ENCODE measurements at places on chromosomes 6 and 20.

DNA sequence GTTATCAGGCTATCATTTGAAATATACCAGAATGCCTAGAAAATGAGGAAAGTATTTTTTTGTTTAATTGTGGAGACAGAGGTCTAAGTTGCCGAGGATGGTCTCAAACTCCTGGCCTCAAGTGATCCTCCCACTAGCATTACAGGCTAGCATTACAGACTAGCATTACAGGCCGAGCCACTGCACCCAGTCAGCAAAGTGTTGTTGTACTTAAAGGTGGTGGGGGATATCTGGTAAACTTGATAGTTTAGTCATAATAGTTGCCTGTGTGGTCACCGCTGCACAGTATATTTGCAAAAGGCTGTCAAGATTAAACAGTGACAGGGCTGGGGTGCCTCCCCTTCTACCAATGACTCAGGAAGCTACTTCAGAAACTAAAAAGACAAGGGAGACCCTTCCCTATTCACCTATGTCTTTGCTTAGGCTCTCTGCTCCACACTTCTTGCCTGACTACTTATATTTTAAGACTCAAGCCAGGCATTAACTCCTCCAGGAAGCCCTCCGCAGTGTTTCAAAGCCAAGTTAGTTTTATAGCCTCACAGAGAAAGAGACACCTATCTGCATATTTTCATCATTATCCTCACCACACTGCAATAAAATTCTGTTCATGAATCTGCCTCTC lies 3.1 kb upstream of the AKIRIN2 start:
- DNase-seq, result no peak

DNA sequence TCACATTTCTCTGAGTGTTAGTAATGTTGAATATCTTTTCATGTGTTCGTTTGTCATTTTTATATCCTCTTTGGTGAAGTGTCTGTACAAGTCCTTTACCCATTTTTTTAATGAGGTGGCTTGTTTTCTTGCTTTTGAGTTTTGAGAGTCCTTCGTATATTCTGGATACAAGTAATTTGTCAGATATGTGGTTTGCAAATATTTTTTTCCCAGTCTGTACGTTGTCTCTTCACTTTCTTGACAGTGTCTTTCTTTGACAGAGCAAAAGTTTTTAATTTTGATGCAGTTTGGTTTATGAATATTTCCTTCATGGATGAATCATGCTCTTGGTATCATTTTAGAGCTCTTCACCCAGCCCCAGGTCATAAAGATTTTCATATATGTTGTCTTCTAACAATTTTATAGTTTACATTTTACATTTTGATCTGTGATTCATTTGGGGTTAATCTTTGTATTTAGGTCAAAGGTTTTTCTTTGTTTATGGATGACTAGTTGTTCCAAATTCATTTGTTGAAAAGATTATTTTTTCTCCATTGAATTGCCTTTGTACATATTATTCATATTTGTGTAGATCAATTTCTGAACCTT lies 152.5 kb downstream of the MRPL14 start:
- DNase-seq, result no peak

DNA sequence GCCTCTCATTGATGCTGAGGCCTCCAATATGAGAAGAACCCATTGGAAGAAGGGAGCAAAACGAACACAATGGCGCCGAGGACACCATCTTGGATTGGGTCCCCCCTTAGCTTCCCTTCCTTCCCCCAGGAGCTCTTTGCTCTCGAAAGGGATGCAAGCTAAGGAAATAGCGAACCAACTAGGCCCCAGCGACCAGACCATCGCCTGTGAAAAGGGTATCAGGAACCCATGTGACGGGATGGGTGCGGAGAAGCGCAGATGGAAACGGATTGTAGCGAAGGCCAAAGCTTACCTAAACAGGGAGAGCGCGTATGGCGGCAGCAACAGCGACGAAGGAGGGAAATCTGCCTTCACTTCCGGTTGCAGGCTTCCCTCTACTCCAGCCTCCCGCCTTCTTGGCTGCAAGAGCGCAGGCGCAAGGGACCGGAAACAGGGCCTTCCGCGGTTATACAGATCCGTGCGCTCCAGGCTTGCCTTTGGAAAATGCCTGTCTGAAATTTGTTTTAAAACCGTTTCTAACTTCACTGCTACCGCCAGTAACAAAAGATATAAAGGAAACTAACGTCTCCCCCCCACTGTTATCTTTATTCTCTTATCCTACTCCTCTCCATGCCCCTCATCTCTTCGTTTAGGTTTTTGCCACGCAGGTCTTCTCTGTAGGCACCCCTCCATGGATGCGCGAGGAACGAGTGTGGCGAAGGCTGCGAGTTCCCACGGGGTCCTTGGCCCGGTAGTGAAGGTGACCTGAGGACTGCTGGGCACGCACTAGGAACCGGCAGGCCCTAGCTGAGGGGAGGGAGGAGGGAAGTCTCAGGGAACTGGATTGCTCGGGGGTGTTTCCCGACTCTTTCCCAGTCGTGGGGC lies at the start of gene DDX39B:
TSS of gene DDX39B (minus strand) at position 346 of the 864 bp plus-strand sequence. CDS start 1,471 bp downstream, outside the sequence.
- DNase-seq, result peak; percentile 97

DNA sequence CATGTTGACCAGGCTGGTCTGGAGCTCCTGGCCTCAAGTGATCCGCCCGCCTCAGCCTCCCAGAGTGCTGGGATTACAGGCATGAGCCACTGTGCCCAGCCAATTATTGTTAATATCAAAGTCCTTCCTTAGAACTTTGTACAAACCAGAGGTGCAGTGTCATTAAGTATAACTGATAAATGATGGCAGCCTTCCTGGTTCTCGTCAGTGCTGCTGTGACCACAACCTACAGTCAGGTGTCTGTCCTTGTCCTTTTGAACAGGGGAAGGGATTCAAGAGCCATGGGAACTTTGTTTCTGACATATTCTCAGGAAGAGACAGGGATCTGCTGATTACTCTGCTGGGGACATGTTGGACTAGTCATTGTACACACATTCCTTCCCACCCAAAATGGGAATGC lies 103.2 kb upstream of the TIAM2 start:
- DNase-seq, result no peak

GRCh38 chr20:31740208-31740607 lies 1.1 kb downstream of the TPX2 start:
- no peak for DNase-seq

- DNase-seq, result no peak
Observed at GRCh38 chr6:90538278-90539046, 48.4 kb downstream of the MAP3K7 start.

DNA sequence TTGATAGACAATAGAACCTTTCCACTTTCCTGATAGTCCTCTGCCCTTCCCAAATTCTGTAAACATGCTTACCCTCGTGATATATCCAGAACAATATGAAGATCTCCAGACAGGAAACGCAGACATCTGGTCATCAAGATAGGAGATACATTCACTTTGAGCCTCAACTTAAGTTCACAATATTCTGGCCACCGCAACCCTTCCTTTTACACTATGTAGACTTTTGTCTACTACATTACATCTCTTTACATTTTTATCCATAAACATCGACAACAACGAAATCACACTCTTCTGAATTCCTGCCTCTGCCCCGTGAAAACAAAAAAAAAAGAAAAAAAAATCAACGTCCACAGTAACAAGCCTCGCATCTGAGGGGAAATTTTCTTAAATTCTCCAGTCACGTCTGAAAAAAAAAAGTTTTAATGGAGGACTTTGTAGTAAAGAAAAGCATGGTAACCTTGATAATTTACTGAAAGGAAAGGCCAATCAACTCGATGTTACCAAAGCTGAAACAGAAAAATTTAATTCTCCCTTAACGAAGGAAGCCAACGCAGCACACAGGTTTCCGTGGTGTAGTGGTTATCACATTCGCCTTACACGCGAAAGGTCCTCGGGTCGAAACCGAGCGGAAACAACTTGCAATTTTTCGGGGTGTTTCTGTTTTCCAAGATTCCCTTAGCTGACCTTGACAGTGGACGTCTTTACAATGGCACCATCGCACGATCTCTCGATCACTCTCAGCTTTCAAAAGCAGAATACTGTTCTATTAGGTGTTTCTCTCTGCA lies 21.8 kb downstream of the POM121L2 start:
- DNase-seq, result no peak

DNA sequence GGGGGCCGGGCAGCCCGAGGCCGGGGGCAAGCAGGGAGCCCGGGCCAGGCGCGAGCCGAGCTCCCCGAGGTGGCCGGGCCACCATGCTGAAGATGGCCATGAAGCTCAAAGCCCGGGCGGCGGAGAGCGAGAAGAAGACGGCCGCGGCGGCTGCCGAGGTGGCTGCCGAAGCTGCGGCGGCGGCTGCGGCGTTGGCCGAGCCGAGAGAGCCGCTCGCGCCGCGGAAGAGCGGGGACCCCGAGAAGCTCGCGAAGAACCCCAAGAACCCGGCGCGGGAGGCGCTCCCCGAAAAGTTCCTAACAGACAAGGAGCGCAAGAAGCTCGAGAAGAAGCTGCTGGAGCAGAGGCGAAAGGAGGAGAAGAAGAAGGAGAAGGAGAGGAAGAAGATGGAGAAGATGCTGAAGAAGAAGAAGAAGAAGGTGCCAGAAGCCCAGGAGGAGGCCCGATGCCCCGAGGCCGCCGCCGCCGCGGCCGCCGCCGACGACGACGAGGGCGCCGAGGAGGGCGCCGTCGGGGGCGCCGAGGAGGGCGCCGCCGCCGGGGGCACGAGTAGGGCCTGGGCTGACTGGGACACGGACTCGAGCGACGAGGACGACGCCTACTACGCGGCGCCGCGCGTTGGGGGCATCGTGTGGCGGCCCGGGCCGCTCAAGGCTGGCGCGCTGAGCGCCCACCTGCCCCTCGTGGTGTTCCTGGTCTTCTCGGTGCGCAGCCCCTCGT lies 37.4 kb downstream of the GNAS start:
- DNase-seq, result no peak
